ENCODE measurements at places on chromosomes 4 and X.

- no peak for DNase-seq
Measured at GRCh38 chr4:116361790-116362189, 723.6 kb downstream of the TRAM1L1 start.

- DNase-seq, result no peak
Measured at GRCh38 chrX:41119803-41120202, 34.6 kb downstream of the USP9X start.

- no peak for DNase-seq
Measured at GRCh38 chr4:121056066-121056465, 16.3 kb downstream of the NDNF start.

- DNase-seq, result no peak
Measured at GRCh38 chr4:158775091-158775651, 6.3 kb downstream of the FNIP2 start.

- no peak for DNase-seq
Measured at GRCh38 chr4:166257276-166257675, 384.2 kb downstream of the TLL1 start.

DNA sequence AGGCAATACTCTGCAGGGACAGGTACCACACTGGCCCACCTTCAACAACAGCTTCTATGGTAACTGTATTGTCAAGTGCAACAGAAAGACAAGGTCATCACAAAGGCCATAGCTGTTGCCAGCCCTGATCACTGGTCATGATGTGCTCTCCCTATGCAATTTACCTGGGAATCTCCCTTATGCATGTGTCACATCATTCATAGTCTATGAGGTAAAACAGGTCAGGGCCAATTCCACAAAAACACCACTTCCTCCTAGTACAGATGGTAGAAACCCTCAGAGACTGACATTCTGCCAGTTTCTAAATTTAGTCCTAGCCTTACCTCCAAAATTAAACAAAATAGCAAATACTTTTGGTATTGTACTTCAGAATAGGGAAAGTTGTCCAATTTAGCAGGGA lies 132.8 kb downstream of the MGST2 start:
- no peak for DNase-seq

- no peak for DNase-seq
Measured at GRCh38 chr4:118046323-118046722, 12.0 kb downstream of the NDST3 start.

DNA sequence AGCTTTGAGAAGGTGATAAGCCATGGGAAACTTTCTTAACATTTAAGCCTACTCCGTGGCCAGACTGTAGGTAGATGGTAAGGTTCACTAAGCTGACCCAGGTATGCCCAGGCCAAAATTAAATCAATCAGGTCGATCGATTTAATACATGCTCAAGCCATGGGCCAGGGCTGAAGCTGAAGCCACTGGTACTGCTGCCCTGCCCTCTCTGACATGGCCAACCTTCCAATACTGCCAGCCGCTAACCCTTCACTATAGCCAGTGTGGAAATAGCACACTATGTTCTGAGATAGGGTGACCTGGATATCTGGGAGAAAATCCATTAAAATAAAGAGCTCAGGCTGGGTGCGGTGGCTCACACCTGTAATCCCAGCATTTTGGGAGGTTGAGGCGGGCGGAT lies 31.6 kb downstream of the TSC22D3 start:
- DNase-seq, result no peak

DNA sequence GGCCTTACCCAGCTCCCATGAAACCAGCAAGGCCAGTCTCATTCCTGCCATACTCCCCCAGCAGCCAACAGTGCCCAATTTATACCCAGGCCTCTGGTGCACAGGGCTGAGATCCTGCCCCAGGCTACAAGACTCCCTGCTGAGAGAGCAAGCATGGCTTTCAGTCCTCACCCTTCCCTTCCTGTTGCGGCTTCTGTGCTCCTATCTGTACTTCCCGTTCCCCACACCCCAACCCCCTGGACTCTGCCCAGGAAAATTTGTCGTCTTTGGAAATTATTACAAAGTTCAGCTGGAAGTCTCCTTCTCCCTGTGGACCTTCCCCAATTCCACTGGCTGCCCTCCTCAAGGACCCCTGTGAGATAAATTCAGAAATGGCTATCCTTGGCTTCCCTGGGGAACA lies 84.1 kb upstream of the GK2 start:
- no peak for DNase-seq

GRCh38 chr4:121168446-121169281 lies 4.5 kb upstream of the TNIP3 start:
- no peak for DNase-seq

DNA sequence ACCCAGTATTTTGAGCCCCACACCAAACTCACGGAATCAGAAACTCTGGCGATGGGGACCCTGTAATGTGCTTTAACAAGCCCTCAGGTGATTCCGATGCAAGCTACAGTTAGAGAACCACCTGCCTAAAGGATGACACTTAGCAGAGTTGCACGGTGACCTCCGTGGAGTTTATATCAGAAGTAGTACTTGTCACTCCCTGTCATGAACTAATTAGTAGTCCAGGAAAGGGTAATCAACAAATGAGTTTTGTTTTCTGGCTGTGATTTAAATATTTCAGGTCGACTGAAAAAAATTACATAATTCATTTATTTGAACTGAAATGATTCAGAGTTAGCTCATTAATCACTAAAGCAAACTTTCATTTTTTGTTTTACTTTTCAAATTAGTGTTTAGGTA lies 56.4 kb downstream of the TMA16 start:
- DNase-seq, result no peak

- no peak for DNase-seq
Measured at GRCh38 chr4:39710098-39710896, 12.4 kb downstream of the UBE2K start.

DNA sequence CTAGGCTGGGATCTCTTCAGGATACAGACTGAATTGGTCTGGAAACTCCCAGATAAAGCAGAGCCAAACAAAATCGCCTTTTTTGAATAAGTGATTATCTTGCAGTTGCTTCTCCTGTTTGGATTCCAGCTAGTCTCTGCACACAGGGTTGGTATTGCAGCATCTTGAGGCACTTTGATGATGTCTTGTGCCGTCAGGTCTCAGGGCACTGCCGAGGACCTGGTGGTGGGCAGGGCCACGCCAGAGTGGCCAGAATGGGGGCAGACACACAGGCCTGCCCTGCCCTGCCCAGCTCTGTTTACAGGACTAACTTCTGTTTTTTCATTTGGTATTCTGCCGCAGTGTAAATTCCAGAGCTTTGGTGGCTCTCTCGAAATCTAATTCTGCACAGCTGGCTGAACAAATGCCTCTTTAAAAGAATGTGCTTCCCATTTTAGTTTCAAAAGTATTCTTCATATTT lies 276.1 kb downstream of the NR3C2 start:
- no peak for DNase-seq

GRCh38 chr4:10740251-10740650 lies 55.7 kb upstream of the CLNK start:
- DNase-seq, result no peak

DNA sequence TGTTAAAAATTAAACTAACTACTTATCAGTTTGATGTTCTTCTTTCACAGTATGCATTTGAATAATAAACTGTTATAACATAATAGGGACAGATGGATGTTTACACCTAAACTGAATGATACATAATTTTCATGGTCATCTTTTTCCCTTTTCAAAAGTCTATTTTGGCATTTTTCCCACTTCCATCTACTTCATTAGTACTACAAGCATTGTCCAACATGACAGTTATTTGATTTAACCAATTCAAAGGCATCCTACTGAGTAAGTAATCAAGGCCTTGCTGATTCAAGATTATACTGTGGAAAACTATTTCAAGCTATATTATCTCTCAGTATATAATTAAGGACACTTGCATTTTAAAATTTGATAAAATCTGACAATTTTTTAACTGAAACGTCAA lies 212.9 kb downstream of the FAT4 start:
- no peak for DNase-seq

GRCh38 chr4:40337523-40337922 lies 2.4 kb downstream of the CHRNA9 start:
- no peak for DNase-seq

DNA sequence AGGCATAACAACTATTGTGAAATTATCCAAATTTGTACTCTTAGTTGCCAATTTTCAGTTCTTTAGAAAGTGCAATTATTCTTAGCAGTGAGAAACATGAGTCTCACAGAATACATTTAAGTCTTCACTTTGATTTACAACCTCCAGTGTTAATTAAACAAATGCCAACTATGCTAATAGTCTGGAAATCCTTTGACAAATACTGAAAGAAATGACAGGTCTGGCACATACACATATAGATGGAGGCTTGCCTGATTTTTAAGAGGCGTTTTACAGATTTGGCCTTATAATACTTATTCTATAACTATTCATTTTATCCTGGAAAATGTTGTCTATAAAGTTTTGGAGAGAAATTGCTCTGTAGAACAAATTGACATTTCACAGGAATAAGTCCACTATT lies 320.1 kb downstream of the TRIML1 start:
- DNase-seq, result no peak

GRCh38 chr4:73681776-73682175 lies 58.6 kb upstream of the CXCL8 start:
- DNase-seq, result no peak

DNA sequence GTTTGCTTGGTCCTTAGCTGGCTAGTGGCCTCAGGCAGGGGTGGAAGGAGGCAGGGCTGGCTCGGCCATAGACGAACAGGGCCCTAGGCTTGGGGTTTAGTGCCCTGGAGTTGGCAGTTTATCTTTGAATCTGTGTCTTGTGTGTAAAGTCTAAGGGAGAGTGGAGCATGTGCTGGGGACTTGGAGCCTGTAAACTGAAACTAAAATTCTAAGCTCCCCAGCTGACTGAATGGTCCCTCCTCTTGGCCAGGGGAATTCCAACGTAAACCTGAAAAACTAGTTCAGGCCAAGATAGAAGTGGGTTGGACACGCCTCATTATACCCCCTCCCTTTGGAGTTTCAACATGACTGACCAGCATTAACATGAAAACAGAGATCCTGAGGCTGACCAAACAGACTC lies 46.1 kb upstream of the GPR78 start:
- no peak for DNase-seq

- DNase-seq, result no peak
Measured at GRCh38 chr4:183029365-183029764, 69.7 kb upstream of the WWC2 start.

DNA sequence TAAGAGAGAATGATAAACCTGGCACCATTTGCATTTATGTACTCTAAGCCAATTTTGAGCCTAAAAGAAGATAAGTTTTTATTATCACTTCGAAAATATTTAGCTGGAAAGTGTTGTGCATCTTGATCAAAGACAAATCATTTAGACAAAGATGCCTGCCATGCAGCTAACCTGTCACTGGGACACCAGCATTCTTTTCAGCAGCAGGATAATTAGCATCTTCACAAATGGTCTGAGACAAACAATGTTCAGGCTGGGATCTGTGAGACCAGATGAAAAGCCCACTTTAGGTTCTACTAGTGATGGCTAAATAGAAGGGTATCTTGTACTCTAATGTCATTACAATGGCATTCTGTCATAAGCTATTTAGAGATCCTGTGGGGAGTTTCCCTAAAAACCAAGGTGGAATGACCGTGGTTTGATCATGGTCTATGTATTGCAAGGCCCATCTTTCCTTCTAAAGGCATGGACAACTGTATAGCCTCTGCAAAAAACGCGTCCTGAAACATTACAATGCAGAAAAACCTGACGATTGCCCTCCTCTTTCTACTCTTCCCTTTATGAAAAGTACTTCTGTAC lies 7.2 kb downstream of the PRDM8 start:
- DNase-seq, result no peak

- no peak for DNase-seq
Measured at GRCh38 chr4:123777373-123777772, 380.8 kb downstream of the SPRY1 start.

DNA sequence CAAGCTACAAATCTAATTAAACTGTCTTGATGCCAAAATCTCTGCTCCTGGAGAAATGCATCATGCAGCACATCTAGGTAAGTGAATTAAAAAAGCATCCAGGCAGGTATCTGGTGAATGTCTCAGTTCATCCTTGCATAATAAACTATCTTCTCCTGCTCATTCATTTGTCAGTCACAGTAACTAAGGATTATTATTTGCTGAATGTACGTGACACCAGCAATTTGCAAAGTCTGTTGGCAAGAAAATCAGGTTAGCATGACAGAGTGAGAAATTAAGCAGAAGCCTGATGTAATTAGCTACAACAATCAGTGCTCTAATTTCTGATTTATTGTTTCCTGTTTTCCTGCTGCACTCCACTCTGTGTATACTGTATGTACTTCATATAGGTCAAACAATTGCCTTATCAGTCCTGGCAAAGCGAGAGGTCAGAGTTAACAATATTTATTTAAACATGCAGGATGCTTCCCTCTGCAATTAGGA lies 213.6 kb downstream of the FBXO8 start:
- DNase-seq, result no peak

DNA sequence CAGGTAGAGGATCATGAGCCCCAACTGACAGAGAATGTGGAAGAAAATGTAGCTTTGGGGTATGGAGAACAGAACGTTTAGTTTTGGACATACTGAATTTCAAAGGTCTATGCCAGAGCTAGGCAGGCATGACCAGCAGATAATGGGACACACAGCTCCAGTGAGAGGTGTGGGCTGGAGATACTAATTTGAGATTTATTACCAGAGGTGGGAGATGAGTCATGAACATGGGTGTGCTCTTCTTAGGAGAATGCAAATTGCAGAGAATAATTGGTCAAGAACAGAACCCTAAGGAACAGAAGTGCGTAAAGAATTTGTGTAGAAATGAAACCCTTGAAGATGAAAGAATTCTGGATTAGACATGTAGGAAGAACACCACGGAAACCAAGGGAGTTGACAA lies 125.2 kb downstream of the PACRGL start:
- no peak for DNase-seq

DNA sequence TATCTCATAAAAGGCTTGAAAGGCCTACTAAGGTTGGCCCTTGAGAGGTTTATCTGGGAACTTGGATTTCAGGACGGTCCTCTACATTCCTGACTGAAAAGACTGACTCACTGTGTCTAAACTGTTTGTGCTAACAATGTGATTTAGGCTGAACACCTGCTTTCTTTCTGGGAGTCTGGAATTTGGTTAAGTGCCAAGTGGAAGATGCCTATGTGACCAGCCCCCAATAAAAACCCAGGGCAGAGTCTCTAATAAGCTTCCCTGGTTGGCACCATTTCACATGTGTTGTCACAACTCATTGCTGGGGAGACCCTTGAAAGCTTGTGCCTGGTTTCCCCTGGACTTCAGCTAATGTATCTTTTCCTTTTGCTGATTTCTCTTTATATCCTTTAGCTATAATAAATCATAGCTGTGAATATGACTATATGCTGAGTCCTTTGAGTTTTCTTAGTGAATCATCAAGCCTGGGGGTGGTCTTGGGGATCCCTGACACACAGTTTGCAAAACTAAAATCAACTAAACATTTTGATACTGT lies 55.1 kb downstream of the GPR82 start:
- no peak for DNase-seq

GRCh38 chr4:80420638-80421037 lies 85.1 kb downstream of the CFAP299 start:
- DNase-seq, result no peak

GRCh38 chrX:16185725-16186136 lies 18.4 kb downstream of the MAGEB17 start:
- DNase-seq, result no peak

DNA sequence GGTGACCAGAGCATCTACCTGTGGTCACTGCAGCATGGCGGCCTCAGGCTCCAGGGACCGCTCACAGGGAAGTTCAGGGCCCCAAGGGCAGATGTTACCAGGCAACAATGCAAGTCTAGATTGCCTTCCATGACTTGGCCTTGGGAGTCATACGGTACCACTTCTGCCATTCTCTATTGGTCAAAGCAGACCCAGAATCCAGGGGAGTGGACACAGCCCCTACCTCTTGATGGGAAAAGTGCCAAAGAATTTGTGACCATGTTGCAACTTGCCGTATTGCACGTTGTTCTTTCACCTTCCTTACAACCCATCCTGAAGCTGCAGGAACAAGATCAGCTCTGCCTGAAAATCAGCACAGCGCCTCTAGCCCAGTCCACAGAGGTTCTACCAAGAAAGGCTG lies 111.1 kb downstream of the IRF2 start:
- DNase-seq, result no peak

All from CD4-positive, alpha-beta T cell treated with Interleukin-12 subunit alpha and Interleukin-12 subunit beta, for 1 hour (primary cell).